ENCODE measurements at places on chromosomes 11 and 22.
A peak's percentile ranks its signal among the peaks of the same experiment; 100 is the strongest.

- DNase-seq = peak; percentile 80
Measured at GRCh38 chr11:44029977-44030911, 17.5 kb upstream of the ACCSL start.

DNA sequence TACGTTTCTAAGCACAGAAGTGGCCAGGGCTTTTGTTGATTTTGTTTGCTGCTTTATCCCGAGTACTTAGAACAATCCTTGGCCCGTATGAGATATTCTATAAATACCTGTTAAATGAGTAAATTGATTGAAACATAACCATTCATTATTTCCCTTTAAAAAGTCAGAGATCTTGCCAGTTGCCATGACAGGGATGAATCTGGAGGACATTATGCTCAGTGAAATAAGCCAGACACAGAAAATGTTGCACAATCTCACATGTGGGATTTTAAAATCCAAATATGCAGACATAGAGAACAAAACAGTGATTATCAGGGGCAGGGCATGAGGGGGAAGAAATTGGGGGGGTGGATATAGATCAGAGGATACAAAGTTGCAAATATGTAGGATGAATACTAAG is 1240.1 kb downstream of the LRRC4C start:
- no peak for DNase-seq

DNA sequence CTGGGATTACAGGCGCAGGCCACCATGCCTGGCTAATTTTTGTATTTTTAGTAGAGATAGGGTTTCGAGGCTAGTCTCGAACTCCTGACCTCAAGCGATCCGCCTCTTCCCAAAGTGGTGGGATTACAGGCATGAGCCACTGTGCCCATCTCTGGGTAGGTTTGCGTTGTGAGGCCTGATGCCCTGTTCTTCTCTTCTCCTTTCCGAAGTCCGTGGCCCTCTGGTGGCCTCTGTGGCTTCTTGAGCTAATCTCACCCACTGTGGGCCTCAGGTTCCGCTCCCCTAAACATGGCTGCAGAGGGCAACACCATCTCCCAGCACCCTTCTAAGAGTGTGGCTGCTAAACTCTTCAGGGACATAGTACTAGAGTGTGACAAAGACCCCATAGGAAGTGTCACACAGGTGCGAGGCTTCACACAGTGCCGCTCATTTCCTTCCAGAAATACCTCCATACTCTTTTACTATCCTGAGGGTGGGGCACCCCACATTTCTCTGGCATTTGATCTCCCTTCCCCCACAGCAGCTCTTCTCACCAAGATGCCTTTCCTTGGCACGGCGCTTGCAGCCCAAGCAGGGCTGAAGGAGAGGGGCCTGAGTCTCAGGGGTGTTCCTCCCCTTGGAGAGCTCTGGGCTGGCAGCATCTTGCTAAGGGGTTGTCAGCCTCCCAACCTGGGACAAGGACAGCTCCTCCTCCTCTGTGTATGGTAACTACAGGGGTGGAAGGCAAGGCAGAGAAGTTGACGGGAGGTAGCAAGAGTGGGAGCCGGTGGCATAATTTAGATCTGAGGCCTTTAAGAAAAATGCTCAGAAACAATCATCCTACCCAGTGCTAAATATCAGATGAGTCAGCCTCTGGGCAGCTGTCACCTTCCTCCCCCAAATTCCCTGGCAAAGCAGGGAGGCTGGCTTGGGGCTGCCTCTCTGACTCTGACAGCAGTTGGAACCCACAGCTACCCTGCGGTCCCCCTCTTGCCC is 6.1 kb downstream of the THY1 start:
- peak; percentile 75 for DNase-seq

DNA sequence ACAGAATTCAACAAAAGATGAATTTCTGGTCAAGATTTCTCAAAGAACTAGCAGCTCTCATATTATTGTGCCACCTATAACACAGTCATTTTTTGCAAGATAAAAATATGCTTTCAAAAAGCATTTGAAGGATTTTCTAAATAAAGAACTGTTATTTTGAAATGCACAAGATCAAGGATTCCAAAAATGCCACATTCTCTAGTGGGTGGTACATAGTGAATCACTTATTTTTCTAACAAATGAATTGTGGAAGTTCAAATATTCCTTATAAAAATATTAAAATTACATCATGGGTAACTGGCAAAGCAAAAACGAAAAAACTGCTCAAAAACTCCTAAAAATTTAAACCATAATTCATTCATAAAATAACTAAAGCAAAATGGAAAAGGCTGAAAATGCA is 2.1 kb downstream of the RNF141 start:
- DNase-seq = peak; percentile 75

DNA sequence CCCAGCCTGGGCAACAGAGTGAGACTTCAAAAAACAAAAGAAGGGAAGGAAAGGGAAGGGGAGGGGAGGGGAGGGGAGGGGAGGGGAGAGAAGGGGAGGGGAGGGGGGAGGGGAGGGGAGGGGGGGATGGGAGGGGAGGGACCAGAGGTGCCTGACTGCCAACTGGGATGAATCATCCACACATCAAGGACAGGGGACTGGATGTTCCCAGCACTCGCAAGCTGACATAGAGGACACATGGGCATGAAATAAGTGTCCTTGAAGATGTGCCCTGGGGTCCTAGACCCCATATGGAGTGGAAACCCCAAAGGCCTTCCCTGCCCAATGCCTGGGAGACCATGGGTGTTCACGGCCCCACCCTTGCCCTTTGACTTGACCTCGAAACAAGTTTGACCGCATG is 19.8 kb downstream of the TST start:
- DNase-seq = no peak

- DNase-seq = no peak
Measured at GRCh38 chr22:47443836-47444745, 681.6 kb downstream of the TBC1D22A start.

DNA sequence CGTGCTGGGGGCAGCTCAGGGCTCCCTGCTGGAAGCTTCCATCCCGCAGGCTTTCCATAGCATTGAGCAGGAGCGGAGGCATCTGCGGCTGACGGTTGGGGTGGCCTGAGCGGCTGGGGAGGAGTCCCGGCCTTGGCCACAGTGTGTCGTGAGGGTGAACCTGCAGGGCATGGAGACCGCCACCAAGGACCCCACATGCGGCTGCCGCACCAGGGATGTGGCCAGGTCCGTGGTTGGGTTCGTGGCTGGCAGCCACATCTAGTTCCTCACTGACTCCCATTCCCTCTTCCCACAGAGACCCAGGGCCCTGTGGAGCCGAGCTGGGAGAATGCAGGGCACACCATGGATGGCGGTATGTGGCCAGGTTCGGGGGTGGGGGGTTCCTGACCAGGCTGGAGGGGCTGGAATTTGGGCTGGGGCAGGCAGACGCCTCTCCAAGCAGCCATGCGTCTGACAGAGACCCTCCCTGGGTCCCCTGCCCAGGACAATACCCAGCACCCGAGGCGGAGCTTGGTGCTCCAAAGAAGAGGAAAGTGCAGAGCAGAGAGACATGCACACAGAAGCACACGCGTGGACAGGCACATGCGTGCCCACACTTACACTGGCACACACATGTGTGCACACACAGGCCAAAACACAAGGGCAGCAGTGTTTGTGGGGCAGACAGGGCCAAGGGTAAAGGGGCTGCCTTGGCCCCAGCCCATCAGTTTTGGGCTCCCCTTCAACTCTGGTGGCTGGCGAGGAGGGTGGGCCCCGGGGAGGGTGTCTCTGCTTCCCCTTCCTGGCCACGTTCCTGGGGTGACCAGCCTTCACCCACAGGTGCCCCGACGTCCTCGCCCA is 2.7 kb downstream of the MUC5B start:
- DNase-seq = no peak

GRCh38 chr11:118410055-118410745 is 8.8 kb downstream of the ATP5MG start:
- no peak for DNase-seq

- DNase-seq = peak; percentile 33
Measured at GRCh38 chr11:75938543-75938942, 123.5 kb downstream of the UVRAG start.

DNA sequence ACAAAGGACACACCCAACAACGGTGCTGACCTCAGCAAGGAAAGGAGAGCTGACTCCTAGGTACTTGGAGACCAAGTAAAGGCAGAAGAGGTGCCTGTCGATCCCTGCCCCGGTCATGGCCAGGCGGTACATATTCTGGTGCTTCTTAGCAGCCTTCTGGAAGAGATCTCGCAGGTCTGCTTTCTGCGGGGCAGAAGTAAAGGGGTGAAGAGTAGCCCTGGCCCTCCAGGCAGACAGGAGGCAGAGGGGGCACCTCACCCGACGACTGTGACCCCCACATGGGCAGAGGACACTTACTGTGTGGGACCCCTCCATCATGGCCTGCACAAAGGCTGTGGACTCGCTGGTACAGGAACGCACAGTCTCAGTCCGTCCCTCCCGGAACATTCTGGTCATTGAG is 7.4 kb downstream of the CPT1B start:
- no peak for DNase-seq

- no peak for DNase-seq
Measured at GRCh38 chr11:48074425-48075181, 94.2 kb downstream of the PTPRJ start.

GRCh38 chr22:34437140-34437539 is 516.9 kb upstream of the LARGE1 start:
- DNase-seq = no peak

DNA sequence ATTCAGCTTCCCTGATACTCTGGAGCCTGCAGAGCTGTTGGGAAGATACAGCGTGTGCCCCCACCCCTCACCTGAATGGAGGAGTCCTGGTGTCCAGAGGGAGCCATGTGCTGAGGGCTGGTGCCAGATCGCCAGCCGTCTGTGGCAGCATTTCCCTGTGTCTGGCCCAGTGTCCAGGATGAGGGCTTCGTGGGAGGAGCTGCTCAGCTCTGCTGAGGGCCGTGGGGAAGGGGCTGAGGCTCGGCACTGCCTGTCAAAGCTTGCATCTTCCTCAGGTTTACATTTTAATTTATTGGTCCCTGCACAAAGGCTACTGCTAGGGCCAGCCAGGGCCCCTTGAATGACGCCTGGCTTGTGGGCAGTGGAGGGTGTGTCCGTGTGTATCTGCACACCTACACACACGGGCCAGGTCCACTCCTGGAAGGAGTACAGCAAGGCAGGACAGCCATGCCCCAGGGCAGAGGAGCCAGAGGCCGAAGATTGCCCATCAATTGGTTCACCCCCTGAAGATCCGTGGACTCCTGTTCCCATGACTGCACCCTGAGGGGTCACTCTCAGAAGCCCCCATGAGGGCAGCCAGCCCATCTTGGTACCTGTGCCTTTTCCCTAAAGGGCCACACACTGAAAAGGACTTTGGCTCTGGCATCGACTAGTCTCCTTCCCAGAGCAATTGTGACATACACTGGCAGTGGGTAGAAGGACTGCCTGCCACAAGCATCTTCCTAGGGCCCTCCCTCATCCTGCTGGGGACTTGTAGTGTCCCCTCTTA is 107.7 kb upstream of the PARVA start:
- no peak for DNase-seq

DNA sequence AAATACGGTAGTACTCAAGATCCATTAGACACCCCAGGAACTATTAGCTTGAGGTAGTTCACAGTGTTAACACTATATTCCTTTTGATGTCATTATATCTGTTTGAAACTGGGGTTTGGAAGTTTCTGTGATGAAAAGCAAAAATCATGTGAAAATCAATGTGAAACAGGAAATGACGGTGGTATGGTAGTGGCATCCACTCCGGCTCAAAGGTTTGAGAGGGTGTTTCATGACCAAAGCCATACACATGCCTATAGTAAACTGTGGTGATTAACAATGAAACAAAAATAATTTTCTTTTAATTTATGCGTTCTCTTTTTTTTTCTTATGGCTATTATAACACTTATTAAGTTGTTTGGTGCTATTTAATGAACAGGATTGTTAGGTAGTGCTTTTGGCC is 10.9 kb downstream of the RAB38 start:
- no peak for DNase-seq

- DNase-seq = peak; percentile 14
Measured at GRCh38 chr11:117972629-117973502, 13.3 kb upstream of the IL10RA start.

- DNase-seq = no peak
Measured at GRCh38 chr11:36278531-36279282, 10.5 kb downstream of the COMMD9 start.

DNA sequence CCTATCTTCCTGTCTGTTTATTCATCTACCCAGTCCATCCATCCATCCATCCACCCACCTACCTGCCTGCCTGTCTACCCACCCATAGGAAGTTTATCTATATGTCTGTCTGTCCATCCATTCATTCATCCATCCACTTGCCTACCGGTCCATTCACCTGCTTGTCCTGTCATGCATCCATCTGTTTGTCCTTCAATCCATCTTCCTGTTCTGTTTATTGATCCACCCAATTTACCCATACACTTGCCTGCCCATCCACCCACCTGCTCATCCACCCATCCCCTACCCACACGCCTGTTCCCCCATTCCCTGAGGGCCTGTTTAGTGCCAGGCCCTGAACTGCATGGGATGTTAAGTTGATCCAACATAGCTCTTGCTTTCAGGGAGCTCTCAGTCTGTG is 18.4 kb downstream of the PARVG start:
- DNase-seq = no peak

DNA sequence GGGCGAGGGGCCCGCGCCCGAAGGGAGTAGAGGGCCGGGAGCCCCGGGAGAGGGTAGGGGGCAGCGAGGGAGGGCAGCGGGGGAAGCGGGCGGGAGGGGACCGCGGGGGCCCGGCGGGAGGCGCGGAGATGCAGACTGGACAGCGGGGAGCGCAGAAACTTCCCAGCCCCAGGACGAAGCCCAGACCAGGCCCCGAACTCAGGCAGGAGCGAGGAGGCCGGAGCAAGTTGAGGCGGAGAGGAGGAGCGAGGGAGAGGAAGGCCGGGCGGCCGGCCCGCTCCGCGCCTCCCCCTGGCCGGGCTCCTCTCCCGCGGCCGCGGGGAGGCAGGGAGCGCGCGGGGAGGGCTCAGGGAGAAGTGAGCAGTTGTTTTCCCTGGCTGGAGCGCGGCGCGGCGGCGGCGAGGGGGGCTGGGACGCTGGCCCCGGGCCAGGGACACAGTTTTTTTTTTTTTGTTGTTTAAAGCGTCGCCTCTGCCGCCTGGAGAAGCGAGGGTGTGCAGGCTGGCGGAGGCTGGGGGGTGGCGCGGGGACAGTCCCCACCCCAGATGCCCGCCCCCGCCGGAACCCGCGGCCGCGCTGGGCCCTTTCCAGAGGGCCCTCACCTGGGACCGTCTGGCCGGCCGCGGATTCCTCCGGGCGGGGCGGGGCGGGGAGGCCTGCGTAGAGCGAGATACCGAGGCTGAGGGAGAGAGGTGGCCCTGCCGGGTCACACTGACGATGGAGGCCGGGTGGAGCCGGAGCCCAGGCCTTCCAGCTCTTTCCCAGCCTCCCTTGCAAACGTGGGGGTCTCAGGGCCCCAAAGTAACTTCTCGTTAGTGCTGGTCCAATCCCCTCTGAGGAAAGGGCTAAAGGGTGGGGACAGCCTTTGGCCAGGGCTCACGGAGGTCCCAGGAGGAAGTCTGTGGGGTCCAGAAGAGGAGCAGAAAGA is at the start of gene LTBP3:
Gene LTBP3 (minus strand): TSS at position 358 of the 928 bp plus-strand sequence. CDS start 400 bp downstream, outside the sequence.
- DNase-seq = peak; percentile 91
